Cortex of kidney (tissue), 1 donor: ENCODE measurements at places on chromosomes 2 and 18.

GRCh38 chr2:41111836-41112627 is 660.1 kb upstream of the SLC8A1 start:
- DNase-seq = no peak

- no peak for DNase-seq
Measured at GRCh38 chr2:219274361-219274921, 4.7 kb upstream of the DNAJB2 start.

DNA sequence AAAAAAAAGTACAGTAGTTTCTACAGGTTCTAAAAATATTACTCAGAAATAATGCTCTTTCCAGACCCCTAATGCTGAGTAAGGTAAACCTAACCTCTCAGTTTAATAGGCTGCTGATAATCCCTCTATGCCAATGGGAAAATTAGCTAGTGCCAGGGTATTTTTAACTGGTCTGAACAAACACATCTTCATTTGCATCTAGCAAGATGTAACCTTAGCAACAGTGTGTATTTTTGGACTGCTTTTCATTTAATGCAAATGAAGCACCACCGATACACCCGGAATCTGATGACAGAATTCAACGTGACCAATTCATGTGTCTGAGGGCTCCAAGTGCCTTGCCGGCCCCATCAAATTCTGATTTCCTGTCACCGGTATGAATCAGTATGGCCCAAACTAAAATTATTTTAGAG is 47.4 kb upstream of the CYRIA start:
- DNase-seq = no peak

GRCh38 chr2:949384-950079 is 1.1 kb upstream of the SNTG2 start:
- DNase-seq = no peak

GRCh38 chr2:30567317-30567716 is 120.3 kb downstream of the LCLAT1 start:
- no peak for DNase-seq

DNA sequence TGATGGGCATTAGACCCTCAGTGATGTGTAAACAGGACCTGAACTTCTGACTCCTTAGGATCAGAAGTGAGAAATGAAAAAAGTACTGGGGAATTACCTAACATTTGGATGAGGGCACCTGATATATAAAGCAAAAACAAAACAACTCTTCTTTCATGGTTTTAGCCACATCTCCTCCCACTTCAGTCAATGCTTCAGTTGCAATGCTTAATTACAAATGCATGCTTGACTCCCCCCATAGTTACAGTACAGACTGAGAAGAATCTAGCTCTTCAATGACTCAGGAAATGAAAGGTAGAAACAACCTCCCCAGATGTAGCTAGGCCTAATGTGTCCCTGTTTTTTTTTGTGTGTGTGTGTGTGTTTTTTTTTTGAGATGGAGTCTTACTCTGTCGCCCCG is 276.8 kb upstream of the POU3F3 start:
- no peak for DNase-seq

GRCh38 chr2:15684161-15685039 is 92.7 kb downstream of the DDX1 start:
- DNase-seq = no peak

- DNase-seq = no peak
Measured at GRCh38 chr2:166568409-166568808, 74.4 kb upstream of the SCN7A start.
